ENCODE measurements at places on chromosomes 1 and 21.

- no peak for DNase-seq
Measured at GRCh38 chr1:4563586-4563985, 90.8 kb upstream of the AJAP1 start.

DNA sequence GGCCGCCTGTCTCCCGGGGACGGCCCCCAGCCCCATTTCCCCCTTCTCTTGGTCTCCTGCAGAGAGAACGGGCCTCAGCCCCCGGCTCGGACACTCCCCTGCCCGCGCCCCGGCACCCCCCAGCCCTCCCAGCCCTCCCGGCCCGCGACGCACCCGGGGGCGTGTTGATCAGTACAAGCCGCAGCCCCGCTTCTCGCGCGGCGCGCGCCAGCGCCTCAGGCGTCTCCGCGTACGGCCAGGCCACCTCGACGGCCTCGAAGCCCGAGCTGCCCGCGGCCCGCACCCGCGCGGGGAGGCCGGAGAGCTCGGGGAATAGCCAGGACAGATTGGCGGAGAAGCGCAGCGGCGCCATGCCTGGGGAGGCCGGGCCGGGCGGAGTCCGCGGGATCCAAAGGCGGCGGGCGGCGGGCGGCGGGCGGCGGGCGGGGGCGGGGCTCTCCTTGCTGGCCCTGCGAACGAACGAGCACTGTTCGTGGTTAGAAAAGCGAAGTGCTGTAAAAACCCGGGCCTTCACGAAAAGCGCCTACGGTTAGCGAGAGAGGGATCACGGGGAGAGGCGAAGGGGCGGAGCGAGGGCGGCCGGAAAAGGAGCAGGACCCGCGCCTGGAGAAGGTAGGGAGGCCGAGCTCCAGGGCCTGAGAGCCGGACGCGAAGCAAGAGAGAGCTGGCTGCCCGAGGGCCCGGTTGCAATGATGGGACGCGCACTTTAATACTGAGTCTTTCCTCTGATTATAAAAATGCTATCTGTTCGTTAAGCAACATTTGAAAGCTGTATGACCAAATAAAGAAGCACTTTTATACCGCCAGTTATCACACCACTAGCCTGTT is at the start of gene HYI:
HYI (minus strand) TSS at position 490 of the 828 bp plus-strand sequence; CDS start at position 352, 138 bp downstream.
- DNase-seq, result peak; percentile 30

DNA sequence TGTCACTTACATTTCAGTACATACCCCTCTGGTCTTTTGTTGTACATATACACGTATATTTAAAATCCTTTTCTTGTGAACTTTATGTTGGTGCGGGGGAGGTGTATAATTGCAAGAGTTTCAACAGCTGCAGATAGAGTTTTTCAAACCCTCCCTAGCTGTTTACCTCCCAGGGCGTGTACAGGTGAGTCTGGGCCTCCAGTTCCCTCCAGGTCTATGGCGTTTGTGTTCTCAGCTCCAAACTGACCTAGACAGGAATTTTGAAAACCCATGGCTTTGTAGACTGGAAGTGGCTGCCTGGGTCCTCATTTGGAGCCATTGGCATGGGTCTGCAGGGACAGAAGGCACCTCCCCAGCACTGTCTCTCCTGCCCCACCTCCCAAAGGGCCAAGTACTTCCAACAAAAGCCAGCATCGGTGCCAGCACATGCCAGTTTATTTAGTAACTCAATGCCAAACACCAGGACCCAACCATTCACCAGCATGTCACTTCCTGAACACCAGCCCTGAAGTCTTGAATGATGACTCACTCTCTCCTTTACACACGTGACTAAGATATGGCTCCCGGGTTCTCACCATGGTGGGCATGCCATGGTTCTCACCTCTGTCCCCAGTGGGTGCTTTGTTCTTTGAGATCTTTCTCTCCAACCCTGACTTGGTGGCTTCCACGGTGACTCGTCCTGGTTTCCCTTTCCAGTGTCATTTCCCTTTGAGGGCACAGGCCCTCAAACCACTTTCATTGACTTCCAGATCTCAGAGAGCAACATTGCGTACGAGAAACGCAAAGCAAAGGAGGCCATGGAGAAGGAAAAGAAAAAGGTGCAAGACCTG is 57.3 kb upstream of the EFHD2 start:
- DNase-seq, result peak; percentile 4

GRCh38 chr1:102163799-102164198 is 167.1 kb upstream of the OLFM3 start:
- DNase-seq, result no peak

- no peak for DNase-seq
Measured at GRCh38 chr21:18253799-18254198, 9.2 kb downstream of the CHODL start.

DNA sequence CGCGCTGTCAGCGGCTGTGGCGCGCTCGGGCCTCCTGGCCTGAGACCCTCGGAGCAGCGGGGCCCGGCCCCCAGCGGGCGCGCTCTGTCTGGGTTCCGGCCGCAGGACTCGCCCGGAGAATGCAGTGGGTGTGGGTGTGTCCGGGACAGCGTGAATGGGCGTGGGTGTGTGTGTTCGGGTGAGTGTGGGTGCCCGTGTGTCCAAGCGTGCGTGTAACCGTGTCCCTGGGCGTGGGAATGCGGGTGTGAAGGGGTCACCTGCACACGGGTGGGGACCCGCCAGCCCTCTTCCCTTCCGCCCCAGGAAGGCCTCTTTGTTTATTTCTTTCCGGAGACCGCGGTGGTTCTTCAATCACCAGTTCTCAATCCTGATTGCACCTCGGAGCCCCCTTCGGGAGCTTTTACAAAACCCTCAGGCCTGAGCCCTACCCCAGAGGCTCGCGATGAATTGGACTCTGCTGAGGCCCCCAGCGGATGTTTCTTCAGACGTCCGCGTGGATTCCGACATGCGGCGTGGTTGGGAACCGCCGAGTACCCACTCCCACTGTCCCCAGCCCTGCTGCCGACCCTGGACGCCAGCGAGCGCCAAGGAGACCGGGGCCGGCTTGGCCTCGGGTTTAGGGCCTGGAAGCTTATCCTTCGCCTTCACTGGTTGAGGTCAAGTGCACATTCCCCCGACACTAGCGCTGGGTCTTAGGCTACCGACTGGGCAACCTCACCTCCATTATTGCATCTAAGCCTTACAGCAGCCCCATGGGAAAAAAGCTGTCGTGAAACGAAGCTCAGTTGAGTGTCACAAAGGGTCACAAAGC is 19.3 kb downstream of the SERTAD4 start:
- DNase-seq, result no peak

GRCh38 chr1:182192215-182192614 is 130.7 kb upstream of the ZNF648 start:
- DNase-seq, result no peak
